ENCODE measurements at places on chromosomes 1 and 21.
A peak's percentile ranks its signal among the peaks of the same experiment; 100 is the strongest.

DNA sequence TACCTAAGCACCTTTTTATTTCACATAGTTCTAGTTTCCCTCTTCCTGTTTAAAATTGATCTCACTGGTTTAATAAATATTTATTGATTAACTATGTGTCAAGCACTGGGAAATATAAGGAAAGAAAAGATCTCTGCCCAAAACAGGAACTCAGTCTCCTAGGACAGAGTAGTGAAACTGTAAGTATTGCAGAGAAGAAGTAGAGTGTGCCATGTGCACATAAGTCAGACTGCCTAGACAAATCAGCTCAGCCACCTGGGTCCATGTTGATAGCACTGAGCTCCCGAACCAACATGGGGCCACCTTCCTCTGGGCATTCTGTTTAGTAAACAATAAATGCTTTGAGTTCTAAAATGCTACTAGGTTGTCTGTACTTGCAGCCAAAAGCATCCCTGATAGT lies 9.8 kb upstream of the SSX2IP start:
- DNase-seq: no peak

DNA sequence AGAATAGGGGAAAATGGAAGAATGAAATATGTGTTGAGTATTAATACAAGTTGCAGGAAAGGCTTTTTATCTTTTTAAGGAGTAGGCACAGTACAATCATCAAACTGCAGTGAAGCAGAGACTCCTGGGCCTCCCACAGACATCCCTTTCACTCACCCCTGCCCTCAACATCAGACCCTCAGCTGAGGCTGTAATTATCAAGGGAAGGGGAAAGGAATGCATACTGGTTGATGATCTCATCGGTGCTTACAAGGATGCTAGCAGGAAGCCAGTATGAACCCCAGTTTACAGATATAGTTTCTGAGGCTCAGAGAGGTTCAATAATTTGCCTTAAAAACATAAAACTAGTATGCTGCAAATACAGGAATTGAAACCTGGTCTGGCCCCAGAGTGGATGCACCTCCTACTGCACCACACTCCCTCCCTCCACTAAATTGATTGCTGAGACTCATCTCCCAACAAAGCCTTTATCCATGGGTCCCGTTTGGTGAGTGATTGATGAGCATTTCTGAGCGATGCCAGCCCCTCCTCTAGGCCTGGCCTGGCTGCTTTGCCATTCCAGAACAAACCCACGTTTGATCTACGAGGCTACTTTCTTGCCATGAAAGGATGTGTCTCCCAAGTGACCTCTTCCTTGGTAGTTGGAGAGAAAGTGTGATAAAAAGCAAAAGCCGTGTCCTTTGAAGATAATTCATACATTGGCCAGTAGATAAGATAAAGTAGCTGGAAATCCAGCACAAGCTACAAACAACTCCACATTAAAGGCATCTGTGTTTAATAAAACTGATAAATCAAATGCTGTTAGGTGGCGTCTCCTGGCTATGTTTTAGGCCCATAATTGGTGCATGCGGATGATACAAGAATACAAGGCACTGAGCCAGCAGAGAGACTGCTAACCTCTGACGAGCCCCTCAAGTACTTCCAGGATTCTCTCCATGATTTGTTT lies 233.9 kb upstream of the CAMK1G start:
- DNase-seq: no peak

- DNase-seq: no peak
These were observed 30.1 kb downstream of the SGIP1 start for GRCh38 chr1:66563941-66564630.

DNA sequence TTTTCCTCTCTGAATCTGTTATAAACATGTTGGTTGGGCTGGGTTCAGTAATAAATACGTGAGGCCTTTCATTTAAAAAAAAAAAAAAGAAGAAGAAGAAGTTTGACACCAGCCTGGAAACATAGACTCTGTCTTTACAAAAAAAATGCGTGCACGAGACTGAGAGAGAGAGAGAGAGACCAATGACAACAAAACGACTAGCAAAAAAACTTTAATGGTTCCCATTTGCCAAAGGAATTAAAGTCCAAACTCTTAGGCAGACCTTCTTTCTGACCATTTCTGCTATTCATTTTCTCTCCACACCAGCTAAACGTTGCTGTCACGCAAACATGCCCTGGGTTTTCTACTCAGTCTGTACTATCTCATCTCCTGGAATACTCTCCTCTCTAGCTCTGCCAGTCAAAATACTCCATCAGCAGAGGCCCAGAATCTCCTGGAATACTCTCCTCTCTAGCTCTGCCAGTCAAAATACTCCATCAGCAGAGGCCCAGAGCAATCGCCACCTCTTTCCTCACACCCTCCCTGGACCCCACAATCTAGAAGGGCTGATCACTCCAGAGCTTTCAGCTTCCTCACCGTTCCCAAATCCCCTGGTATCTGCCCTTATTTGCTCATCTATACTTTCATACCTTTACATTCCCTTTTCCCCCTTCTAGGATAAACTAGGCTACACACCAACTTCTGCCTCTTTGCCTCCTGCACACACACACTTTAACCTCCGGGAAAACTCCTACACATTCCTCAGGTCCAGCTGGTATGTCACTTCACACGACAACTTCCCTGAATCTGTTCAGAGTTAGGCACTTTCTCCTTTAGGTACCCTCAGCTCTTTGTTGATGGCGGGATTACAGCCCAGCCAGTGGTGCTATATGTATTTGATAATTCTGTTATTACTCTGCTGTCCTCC lies 100.0 kb downstream of the CDC7 start:
- DNase-seq: no peak

DNA sequence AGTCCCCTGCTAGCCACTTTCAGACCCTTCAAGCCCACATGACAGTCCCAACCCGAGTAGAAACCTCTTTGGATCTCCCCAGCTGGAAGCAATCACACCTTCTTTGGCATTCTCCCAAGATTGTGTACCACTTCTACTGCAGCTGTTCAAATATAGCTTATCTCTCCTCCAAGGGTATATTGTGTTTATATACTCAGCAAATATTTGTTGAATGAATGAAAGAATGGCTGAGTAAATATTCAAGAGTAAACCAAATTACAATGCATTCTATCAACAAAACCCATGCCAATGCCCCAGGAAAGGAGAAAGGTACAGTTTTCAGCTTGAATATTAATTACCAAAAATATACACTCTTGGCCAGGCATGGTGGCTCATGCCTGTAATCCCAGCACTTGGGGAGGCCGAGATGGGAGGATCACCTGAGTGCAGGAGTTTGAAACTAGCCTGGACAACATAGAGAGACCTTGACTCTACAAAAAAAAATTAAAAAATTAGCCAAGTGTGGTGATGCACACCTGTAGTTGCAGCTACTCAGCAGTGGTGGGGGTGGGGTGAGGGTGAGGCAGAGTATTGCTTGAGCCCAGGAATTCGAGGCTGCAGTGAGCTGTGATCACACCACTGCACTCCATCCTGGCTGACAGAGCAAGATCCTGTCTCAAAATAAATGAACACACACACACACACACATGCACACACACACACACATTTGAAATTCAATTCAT lies 68.5 kb downstream of the NIBAN1 start:
- no peak for DNase-seq

- DNase-seq: no peak
These were observed 58.6 kb downstream of the ADARB1 start for GRCh38 chr21:45132841-45133573.

GRCh38 chr1:246302711-246303317 lies 204.3 kb downstream of the SMYD3 start:
- DNase-seq: no peak

DNA sequence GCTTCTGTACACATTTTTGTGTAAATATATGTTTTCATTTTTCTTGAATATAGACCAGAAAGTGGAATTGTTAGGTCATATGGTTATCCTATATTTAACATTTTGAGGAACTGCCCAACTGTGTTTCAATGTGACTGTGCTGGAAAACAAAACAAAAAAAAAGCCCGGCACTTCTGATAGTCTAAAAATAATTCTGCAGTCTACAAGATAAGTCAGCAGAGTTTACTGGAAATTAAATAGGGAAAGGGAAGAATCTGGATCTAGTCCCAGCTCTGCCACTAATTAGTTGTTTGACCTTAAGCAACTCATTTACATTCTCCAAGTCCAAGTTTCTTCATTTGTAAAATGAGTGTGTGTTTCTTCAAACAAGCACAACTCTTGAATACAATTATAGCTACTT lies 869.1 kb upstream of the B3GALT2 start:
- no peak for DNase-seq

GRCh38 chr1:13790290-13791030 lies 90.5 kb downstream of the PRDM2 start:
- DNase-seq: no peak

- DNase-seq: no peak
These were observed 45.4 kb upstream of the TDRD10 start for GRCh38 chr1:154456631-154457030.

DNA sequence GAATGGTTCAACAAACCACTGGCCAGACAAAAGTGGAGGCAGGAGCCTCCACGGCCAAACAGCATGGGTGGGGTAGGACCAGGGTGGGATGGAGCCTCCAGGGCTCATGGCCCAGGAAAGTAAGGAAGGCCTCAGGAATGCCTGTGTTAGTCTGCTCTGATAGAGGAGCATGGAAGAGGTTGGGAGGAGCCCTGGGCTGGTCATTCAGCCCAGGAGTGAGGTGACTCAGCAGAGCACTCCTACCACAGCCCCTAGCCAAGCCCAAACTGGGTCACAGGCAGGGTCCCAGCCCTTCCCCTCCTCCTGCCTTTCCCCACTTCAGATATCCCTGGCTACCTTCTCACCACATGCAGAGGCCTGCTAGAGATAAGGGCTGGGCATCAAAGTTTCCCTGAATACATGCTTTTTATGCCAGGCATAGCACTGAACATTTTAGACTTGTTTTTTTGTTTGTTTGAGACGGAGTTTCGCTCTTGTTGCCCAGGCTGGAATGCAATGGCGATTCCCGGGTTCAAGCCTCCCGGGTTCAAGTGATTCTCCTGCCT lies 3.1 kb upstream of the SHISA4 start:
- DNase-seq: no peak

GRCh38 chr21:23316190-23316589 lies 2291.1 kb downstream of the MRPL39 start:
- DNase-seq: no peak

- DNase-seq: peak; percentile 1
These were observed 64.8 kb downstream of the SLX9 start for GRCh38 chr21:45004481-45005247.

- DNase-seq: no peak
These were observed 120.3 kb upstream of the VAMP3 start for GRCh38 chr1:7650801-7651200.

DNA sequence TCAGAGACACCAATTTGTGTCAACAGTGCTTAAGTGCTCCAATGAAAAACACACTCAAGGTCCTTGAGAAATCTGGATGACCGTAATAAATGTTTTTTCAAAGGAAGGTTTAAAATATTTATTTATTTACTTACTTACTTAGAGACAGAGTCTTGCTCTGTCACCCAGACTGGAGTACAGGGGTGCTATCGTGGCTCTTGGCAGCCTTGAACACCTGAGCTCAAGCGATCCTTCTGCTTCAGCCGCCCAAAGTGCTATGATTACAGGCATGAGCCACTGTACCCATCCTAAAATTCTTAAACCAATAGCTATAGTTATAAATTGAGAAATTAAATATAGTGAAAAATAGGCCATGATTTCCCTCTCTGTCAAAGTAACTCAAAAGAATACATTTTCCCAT lies 17.3 kb upstream of the ERICH3 start:
- DNase-seq: no peak

GRCh38 chr1:4599521-4599920 lies 54.9 kb upstream of the AJAP1 start:
- DNase-seq: no peak

DNA sequence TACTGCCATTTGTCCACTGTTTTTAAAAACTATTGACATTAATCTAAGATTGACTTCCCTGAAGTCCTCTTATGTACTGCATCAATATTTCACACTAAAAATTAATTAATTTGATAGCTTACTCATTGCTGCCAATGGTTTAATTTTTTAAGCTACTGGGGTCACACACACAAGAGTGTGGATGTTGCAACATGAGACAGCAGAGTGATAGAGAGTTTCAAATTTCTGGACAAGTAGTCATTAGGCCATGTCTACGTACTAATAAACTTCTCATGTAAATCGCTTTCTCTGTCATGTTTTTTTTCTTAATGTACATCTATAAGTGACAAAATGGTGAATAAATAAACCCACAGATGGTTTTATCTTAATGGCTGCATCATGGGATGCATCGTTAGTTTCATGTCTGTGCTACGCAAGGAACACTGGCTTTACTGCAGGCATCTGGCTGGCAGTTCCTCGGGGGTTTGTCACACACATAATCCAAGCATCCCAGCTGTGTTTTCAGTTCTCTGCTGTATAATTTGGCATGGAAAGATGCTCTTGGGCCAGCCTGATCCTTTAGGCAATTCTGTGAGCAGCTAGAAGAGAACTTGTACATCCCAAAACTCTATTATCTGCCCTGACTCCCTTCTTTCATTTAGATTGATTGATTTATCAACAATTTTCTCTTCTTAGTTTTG lies 16.4 kb upstream of the CHODL start:
- no peak for DNase-seq

- DNase-seq: no peak
These were observed 75.4 kb downstream of the TENT5C start for GRCh38 chr1:117681093-117681900.

DNA sequence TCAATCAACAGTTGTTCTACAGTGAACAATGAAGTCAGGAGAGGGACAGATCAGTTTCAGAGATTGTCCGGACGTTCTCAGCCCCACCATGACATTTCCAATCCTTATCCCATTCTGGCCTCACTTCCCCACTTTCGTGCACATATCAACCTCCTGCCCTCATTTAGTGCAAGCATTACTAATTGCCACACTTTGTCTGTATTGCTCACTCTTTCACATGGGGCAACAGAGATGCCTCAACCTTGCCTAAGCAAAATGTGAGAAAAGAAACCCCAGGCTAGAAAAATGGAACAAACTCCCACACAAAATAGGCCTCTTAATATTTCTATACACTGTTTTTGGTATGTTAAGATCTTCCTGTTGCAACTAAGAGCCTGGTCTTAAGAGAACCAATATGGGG lies 8.9 kb upstream of the RGS1 start:
- no peak for DNase-seq

DNA sequence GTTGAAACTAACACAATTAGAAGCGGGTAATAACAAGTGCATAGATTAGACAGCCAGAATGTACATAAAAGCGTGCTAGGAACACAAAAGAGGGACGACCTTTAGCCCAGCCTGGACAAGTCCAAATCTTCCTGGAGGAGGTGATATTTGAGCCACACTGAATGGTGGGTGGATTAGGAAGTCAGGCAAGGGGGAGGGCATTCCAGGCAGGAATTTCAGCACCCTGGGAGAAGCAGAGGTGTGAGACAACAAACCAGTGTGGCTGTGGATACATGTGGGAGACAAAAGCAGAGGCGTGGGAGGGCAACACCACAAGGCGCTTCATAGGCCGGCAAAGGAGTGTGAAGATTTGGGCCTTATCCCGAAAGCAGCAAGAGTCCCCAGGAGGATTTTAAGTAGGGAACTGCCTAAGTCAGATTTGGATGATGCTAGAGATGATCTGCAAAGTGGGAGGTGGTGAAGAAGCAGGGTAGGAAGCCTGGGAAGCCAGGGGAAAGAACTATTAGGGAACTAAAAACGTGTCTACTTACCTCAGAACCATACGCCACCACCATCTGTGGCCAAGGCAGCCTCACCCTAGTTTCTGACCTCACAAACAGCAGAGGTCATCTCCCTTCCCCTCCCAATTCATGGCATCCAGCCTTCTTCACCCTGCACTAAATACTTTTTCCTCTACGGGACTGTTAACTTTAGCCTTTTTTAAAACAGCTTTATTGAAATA lies 81.8 kb downstream of the GLUL start:
- no peak for DNase-seq

All from T-helper 2 cell (primary cell).